RCC 7860 (cell line): ENCODE measurements at places on chromosomes 11 and 22.

DNA sequence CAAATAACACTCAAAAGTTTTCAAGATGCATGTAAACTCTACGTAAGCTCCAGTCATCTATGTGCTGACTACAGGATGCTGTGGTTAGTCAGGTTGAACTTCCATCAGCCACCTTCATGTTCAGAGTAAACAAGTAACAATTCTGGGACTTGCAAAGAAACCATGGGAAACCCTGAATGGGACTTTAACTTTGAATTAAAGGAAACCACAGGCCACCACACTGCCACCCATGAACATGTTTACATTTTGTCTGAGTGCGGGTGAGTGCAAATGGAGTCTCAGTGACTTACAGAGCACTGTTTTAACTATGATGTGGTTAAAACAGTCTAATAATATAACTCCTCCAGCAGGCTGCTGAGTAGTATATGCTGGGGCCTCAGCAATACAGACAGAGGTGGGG, 12.9 kb upstream of the SYTL2 start:
- no peak for DNase-seq

DNA sequence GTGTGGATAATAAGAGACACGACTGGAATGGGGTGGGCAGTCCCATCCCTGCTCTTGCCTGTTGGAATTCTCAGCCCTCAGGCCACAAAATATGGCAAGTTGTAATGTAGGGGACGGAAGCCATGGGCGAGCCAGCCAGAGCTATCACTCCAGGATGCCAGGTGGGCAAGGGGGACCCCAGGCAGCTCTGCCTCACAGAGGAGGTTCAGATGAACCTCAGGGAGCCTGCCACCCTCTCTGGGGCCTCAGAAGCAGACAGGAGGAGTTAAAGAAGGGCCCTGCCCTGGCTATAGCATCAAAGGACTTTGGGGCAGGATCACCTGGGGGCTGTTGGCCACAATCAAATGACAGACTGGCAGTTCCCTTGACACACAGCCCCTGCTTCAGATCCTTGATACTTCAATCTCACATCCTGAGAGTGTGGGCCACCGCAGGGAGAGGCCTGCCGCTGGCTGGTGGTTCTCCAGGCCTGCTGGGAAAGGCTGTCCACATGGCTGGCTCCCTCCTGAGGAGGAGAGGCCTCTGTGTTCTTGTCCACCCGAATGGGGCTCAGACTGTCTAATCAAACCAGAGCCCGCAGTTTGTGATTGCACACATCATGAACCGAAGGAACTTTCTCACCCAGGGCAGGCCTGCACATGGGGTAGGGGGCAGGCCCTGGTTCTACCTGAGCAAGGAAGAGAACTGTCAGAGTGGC, 31.4 kb downstream of the IGLL1 start:
- DNase-seq: no peak

DNA sequence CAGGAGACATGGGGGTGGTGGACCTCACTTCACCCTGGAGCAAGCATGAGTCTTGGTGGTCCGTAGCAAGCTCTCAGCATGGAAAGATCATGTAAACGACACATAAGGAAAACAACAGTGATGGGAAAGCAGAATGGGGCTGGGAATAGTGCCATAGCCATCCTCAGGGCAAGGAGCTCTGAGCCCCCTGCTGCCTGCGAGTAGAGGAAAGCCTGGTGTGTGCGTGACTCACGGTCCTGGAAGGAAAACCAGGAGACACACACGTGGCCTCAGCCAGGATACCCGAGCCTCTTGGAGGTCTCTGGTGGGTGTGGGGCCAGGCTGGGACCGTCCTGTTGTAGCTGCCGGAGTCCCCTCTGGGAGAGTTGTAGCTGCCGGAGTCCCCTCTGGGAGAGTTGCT, 12.4 kb downstream of the SHANK3 start:
- no peak for DNase-seq

- DNase-seq: no peak
Measured at GRCh38 chr11:58739725-58740430, 8.1 kb upstream of the GLYAT start.

DNA sequence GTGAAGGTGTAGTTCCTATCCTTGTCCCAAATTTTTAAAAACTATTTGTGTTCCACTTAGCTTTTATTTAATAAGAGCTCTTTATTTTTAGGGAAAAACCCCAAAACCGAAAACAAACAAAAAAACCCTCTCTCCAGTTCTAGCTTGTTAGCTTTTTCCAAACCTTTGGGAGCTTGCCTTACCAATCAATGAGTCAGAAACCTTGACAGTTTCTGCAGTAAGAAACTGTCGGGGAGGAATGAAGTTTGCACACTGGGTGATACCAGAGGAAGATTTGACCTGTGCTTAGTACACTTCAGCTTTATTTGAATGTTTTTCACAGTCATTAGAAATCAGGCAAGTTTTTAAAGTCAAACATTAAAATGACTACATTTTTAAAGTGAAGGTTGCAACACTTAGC, 105.0 kb downstream of the FAT3 start:
- DNase-seq: no peak

DNA sequence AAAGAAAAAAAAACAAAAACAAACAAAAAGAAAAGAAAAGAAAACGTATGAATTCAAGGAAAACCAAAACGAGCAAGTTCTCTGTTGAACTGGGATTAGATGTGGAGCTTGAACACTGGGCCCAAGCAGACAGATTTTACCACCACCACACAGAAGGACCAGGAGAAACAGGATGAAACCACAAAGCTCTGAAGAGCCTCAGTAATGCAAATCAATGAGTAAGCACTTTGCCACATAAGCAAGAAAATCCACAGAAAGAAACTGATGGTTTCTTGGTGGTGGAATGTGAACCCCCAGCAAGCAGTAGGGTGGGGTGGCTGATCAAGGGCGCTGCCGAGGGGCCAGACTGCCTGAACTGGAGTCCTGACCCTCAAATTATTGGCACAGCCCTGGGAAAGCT, 50.9 kb upstream of the NFRKB start:
- DNase-seq: no peak

- no peak for DNase-seq
Measured at GRCh38 chr11:105783216-105783615, 173.3 kb downstream of the GRIA4 start.

GRCh38 chr11:29527391-29527936, 489.4 kb downstream of the KCNA4 start:
- peak; percentile 51 for DNase-seq

DNA sequence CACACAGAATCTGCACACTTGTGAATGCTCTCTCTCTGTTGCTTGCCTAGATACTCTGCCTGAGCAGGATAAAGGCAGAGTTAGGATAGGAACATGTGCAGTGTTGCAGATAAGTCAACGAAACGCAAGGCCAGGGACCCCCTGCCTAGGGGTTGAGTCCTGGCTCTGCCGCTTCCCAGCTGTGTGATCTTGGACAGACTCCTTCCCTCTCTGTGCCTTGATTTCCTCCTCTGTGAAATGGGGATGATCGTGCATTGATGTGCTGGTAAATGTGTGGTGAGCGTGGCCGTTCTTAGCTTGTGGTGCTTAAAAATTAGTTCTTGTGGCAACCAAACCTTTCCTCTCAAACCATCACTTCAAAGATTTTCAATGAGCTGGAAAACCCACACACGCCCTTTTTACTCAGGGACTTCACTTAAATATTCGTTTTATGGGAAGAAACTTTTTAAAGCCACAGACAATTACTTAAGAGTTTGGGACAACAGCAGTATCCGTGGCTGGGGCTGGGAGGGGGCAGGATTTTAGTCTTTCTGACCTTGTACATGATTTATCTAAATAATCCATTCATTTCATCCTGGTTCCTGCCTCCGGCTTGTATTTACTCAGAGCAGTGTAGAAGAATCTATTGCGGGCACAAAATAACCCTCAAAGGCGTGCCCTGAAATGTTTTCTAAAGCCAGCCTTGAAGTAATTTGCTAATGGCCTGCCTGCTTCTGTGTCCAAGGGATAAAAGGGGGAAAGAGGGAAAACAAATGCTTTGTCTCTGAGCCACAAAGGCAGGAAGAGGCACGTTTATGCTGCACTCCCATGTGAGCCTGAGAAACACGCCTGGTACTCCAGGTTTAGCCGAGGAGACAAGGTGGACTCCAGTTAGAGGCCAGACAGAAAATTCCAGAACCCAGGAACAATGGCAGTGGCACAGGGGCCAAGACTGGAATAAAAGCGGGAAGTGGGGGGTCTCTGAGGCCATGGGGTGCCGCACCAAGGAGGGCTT, 85.0 kb upstream of the CRYBB3 start:
- no peak for DNase-seq

GRCh38 chr11:72222106-72222891, 2.3 kb upstream of the INPPL1 start:
- DNase-seq: no peak

DNA sequence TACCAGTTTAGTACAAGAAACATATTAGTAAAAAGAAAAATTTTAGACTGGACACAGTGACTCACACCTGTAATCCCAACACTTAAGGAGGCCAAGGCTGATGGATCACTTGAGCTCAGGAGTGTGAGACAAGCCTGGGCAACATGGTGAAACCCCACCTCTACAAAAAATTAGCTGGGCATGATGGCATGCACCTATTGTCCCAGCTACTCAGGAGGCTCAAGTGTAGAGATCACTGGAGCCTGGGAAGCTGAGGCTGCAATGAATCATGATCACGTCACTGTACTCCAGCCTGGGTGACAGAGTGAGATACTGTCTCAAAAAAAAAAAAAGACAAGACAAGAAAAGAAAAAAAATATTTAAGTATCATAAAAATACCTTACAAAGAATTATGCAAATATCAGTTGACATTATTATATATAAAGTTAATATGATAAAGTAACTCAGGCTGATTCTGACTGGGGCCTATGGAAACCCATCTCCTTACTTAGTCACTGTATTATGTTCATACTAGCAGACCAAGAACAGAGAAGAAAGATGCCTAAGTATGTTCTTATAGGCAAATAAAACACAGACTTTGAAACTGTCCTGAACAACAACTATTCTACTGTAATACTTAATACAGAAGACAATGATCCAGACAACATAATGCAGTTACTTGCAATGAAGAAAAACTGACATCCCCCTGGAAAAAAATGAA, 27.3 kb downstream of the FAM168A start:
- DNase-seq: peak; percentile 66

DNA sequence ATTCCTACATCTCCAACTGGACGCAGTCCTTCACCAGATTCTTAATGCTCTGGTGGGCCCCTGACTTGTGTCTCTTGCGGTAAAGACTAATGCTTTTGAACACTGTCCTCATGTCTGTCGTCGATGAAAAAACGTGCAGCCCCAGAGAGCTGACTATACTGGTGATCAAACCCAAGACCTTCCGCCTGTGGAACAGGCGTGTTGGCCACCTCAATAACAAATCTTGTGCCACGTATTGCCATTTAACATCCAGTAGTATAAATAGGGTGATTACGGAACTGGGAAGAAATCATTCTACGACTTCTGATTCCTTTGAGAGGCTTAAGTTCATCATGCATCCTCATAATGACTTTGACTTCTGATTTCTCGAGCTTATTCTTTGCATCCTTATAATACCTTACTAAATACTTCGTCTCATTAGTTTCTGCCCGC, 45.6 kb downstream of the OR4D9 start:
- peak; percentile 33 for DNase-seq

DNA sequence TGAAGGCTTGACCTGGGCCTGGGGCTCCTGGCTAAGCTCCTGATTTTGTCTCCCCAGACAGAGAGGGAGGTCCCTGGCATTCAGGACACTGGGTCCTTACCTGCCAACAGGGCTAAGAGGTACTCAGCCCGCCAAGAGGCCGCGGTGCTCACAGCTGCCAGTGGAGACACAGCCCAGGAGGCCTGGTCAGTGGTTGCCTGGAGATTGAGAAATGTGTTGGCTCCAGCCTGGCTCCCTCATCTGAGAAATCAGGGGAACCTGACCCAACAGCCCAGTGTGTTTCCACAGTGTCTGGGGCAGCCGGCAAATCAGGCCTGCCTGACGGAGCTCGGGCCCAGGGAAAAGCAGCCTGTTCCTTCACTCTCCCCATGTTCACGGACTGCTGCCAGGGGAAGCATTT, 79.4 kb upstream of the NAV2 start:
- DNase-seq: no peak

GRCh38 chr11:9176550-9176949, 85.2 kb upstream of the SCUBE2 start:
- no peak for DNase-seq

DNA sequence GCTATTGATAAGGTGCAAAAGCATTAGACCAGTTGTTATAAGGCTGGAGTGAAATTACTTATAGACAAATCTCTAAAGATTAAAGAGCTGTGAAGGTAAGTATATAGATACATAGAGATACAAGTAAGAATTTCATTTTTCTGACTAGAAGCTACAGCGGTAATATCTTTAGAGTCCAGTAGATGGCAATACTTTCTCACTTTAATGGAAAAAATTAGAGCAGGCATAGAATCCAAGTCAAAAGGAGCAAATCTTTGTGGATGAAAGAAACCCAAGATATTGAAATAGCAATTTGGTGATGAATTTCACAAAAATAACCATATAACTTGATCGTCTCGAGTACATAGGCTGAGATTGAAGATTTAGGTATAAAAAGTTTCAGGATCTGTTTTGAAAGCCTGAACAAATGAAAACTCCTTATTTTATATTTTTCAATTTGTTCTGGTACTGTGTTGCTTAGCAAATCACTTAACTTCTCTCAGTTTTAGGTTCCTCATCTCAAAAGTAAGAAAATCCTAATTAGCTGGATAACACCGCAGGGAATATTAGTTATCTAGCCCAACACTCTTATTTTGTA, 81.9 kb downstream of the UVRAG start:
- peak; percentile 51 for DNase-seq

- DNase-seq: no peak
Measured at GRCh38 chr11:123060277-123061000, 1.5 kb downstream of the HSPA8 start.

- peak; percentile 83 for DNase-seq
Measured at GRCh38 chr11:1827095-1827813, 7.5 kb upstream of the SYT8 start.

- no peak for DNase-seq
Measured at GRCh38 chr11:132186699-132187098, 816.3 kb downstream of the NTM start.

DNA sequence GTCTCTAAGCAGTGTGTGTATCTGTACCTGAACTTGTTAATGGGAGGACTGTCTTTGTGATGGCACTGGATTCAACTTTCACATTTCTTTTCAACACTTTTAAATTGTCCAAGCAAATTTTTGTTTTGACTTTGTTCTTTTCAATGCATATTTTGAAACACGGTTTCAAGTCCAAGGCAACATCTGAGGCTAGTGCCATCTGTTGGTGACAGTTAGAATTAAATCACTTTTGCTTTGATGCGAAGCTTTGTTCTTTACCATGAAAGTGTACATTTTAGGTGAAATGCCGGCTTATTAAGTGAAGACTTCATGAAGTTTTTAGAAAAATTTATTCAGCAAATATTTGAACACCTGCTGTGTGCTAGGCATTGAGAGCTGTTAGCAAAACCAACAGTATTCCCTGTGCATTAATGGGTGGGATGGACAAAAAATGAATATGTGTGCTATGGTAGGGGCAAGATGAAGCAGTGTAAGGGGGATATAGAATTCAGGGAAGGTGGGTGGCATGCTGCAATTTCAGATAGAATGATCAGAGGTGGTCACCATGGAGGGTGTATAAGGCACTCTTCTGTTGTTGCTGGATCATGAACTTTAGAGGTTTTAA, 70.2 kb downstream of the DDX10 start:
- DNase-seq: no peak
